ENCODE measurements at places on chromosomes 4 and X. TPM values are rescaled to one million over a fixed set of nuclear protein-coding genes. Genes with fewer than 3 reads are reported as not detected.

The NAP1L5 gene
- total RNA-seq: 47.5 TPM

GRCh38 chrX:40871385-40872082 lies 136.2 kb upstream of the MED14 start:
- ATAC-seq: no peak

GRCh38 chrX:69018416-69019072 lies 146.7 kb downstream of the PJA1 start:
- ATAC-seq: no peak

The DCX gene
- 243 TPM for total RNA-seq

DNA sequence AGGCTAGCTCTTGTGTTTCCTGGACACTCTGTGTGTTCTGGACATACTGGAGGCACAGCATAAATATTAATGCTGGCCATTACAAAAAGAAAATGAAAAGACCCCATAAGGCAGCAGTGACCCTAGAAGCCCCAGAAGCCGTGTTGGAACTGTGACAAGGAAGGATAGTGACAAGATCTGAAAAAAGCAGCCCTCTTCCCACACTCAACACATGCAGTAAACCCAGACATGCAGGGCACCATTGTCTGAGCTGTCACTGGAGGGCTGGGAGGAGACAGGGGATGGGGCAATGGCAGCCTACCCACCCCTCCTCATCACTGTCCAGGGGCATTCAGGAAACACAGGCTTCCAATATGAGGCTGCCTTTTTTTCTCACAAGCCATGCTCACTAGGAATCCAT lies 6.5 kb downstream of the TRIM2 start:
- ATAC-seq: peak; percentile 51

GRCh38 chr4:121408-122084 lies 2.8 kb upstream of the ZNF718 start:
- ATAC-seq: no peak

DNA sequence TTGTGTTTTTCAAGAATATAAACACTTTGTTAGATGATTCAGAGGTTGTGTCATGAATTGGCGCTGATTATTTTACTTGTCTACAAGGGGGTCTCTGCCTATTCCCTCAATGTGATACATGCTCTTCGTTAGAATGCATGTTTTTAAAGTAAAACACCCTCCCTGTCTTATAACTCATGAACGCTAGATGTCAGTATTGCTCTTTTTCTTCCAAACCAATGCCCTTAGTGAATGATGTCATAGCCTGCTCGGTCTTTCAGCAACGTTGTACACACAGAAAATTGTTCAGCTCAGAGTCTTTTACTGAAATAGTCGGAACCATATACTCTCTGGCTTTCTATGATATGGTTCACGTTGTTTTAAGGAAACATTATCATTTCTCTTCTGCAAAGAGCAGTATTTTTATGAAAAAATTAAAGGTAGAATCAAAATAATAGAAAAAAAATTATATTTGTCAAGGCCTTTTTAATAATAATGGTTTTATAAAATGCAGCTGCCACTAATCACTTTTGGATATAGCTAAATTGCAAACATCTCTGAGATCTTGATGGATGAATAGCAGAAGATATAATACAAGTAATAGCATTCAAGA lies 292.9 kb downstream of the TLL1 start:
- ATAC-seq: peak; percentile 87

The CXorf49 gene
- total RNA-seq: 0.19 TPM

The KCNE5 gene
- total RNA-seq: not detected

DNA sequence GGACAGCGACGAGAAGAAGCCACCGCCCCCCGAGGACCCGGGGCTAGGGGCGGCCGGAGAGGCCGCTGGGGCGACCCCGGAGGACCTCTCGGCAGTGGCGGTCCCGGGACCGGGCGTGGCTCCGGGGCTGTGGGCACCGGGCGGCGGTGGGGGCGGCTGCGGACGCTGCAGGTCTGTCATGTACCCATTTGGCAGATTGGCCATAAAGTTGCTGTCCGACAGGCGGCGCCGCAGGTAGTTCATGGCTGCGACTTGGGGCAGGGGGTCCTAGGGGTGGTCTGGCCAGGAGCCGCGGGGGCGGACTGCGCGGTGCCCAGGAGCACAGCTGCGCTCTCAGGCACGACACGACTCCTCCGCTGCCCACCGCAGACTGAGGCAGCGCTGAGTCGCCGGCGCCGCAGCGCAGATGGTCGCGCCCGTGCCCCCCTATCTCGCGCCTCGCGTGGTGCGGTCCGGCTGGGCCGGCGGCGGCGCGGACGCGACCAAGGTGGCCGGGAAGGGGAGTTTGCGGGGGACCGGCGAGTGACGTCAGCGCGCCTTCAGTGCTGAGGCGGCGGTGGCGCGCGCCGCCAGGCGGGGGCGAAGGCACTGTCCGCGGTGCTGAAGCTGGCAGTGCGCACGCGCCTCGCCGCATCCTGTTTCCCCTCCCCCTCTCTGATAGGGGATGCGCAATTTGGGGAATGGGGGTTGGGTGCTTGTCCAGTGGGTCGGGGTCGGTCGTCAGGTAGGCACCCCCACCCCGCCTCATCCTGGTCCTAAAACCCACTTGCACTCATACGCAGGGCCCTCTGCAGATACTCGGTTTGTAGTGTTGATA lies at the start of gene SYN1:
SYN1 (minus strand) TSS at position 372 of the 817 bp plus-strand sequence; CDS start at position 243, 129 bp downstream.
- peak; percentile 77 for ATAC-seq

The MAGEA2 gene
- 0.77 TPM for total RNA-seq

GRCh38 chr4:25440478-25441030 lies 63.5 kb downstream of the ANAPC4 start:
- ATAC-seq: no peak

DNA sequence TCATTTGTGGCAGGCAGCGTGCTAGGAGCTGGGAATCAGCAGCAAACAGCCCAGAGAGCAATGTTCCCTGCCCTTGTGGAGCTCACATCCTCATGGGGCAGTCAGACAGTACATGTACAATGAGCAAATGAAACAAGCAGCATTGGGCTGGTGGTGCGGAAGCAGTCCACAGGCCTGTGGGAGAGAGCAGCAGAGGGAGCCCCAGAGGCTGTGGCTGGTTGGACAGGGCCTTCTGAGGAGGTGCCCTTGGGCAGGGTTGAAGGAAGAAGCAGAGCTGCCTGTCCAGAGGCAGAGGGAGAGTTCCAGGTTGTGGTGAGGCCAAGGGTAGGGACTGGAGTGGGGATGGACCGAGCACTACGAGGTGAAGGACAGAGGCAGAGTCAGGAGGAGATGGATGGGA lies 22.5 kb downstream of the MMGT1 start:
- no peak for ATAC-seq

- no peak for ATAC-seq
Observed at GRCh38 chr4:26885912-26886274, 25.3 kb downstream of the STIM2 start.

The RPS6KA6 gene
- total RNA-seq: 0.66 TPM

The IRF2 gene
- total RNA-seq: 6.7 TPM

The XAGE2 gene
- total RNA-seq: not detected

The SULT1B1 gene
- total RNA-seq: 0.07 TPM

DNA sequence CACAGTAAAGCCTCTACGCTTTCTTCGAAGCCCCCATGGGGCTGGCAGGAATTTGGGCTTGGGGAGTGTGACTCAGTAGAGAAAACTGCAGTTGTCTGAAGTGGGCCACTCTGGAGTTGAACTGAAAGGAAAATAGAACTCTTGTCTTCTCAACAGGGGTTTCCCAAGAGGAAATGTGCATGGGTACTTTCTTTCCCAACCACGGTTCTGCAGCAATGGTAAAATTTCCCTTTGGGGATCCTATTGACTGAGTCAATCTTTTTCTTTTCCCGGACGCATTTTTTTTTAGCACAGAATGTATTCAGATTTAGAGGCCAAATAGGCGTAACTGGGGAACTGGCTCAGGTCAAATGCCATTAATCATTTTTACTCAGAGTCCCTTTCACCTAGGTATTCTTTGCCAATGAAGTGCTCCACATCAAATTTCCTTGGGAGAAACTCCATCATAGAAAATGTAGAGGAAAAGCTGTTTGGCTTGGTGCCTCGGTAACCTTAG lies 269.3 kb downstream of the STIM2 start:
- ATAC-seq: no peak

The LAGE3 gene
- total RNA-seq: 26.4 TPM

The BST1 gene
- 0.68 TPM for total RNA-seq

DNA sequence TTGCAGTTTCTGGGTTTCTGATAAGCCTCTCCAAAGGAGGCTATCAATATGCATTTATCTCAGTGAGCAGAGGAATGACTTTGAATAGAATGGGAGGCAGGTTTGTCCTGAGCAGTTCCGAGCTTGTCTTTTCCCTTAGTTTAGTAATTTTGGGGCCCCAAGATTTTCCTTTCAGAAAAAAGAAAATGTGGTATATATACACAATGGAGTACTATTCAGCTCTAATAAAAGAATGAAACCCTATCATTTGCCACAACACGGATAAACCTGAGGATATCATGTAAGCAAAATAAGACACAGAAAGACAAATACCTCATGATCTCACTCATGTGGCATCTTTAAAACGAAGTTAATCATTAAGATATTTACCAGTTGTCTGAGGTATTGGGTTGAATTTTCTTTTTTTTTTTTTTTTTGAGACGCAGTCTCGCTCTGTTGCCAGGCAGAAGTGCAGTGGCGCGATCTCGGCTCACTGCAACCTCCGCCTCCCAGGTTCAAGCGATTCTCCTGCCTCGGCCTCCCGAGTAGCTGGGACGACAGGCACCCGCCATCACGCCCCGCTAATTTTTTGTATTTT lies 540 bp downstream of the ZNF721 start:
- ATAC-seq: peak; percentile 45

GRCh38 chrX:13028871-13029636 lies 15.4 kb downstream of the FAM9C start:
- ATAC-seq: peak; percentile 48

The FOXO4 gene
- 3.2 TPM for total RNA-seq

DNA sequence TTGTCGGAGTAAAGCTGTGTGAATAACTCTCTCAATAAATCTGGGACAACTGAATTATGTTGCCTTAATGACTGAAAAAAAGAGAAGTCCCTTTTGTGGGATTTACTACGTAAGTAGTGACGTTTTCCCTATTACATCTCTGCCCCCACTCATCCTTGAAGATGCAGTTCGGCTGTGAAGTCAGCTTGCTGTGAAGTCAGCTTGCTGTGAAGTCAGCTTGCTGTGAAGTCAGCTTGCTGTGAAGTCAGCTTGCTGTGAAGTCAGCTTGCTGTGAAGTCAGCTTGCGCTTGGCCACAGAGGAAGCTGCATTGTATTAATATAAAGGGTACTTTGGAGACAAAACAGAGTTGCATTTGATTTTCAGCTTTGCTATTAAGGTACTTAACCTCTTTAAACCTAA lies 8.0 kb upstream of the VAMP7 start:
- no peak for ATAC-seq

- ATAC-seq: no peak
Observed at GRCh38 chrX:93468075-93468474, 205.3 kb downstream of the NAP1L3 start.

The MAGEC1 gene
- not detected for total RNA-seq

- no peak for ATAC-seq
Observed at GRCh38 chrX:74519870-74520269, 94.6 kb downstream of the RLIM start.

DNA sequence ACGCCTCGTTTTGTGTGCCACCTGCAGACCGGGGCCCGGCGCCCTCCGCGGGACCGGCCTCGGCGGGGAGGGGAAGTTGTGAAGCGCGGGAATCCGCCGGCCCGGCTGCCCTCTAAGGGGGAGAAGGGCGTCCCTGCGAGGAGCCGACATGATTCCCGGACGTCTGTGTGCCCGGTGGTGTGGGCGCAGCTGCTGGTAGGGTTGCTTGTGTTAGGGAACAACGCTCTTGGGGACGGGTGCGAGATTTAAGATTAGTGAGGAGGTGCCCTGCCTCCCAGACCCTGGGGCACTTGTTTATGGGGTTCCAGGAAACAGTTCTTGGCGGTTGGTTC lies 627 bp downstream of the CDKN2AIP start:
- no peak for ATAC-seq

- ATAC-seq: no peak
Observed at GRCh38 chrX:74423289-74423998, 2.2 kb downstream of the SLC16A2 start.

DNA sequence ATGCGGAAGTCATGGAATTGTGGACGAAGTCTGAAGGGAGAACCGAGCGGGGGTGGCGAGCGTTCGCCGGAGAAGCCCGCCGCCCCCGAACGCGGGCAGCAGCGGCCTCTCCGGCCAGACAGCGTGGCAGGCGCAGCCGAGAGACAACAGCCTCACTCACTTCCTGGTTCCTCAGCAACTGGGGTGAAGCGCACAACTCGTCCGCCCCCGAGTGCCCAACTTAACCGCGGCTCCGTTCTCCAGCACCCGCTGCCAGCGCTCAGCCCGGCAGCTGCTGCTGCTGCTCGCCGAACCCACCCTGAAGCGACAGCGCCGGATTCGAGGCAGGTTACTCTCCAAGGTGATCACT lies 68.0 kb downstream of the NOCT start:
- peak; percentile 20 for ATAC-seq

DNA sequence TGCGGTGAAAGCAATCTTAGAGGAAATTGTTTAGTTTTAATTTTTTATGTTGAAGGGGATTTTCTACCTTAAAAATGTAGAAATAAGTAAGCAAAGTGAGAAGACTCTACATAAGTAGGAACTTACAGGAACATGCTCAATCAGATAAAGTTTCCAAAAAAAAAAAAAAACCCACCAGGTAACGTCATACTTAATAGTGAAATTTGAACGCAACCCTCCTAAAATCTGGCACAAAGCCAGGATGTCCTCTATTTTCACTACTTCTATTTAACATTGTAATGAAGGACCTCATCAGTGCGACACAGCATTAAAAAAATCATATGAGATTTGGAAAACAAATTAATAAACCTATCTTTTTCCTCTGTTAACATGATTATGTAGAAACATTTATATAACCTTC lies 135.0 kb upstream of the FAT4 start:
- no peak for ATAC-seq

- no peak for ATAC-seq
Observed at GRCh38 chrX:45768666-45769236, 568.1 kb upstream of the DIPK2B start.

The GLRA3 gene
- total RNA-seq: not detected

DNA sequence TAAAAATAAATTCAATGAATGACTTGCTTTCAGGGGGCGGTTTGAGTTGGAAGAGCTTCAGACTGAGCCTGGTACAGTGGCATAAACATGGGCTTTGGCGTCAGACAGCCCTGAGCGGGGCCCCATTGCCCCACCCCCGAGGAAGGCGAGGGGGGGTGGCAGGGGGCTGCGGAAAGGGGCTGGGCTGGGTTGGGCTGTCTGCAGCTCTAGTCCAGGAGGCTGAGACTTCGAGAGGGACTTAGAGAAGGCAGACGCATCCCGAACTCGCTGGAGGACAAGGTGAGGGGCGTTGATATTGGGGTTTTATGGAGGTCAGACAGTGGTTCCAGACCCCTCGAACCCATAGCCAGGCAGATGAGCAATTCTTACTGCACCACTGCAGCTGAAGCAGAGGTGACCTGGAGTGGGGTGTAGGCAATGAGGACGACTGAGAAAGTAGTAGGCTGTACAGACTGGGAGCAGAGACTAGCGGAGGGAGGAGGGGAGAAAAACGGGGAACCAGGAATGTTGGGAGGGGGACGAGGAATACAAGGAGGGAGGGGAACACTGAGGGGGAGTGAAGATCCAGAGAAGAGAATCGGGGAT lies at the start of gene MAGED2:
MAGED2 (plus strand) TSS at position 222 of the 585 bp plus-strand sequence. CDS start 1,587 bp downstream, outside the sequence.
- peak; percentile 7 for ATAC-seq

The PLCXD1 gene
- 7.0 TPM for total RNA-seq

Measured in motor neuron (in vitro differentiated cells).